Transverse colon (tissue), 4 donors: ENCODE measurements at places on chromosomes 7 and 10. TPM values are rescaled to one million over a fixed set of nuclear protein-coding genes. Genes with fewer than 3 reads are reported as not detected.

DNA sequence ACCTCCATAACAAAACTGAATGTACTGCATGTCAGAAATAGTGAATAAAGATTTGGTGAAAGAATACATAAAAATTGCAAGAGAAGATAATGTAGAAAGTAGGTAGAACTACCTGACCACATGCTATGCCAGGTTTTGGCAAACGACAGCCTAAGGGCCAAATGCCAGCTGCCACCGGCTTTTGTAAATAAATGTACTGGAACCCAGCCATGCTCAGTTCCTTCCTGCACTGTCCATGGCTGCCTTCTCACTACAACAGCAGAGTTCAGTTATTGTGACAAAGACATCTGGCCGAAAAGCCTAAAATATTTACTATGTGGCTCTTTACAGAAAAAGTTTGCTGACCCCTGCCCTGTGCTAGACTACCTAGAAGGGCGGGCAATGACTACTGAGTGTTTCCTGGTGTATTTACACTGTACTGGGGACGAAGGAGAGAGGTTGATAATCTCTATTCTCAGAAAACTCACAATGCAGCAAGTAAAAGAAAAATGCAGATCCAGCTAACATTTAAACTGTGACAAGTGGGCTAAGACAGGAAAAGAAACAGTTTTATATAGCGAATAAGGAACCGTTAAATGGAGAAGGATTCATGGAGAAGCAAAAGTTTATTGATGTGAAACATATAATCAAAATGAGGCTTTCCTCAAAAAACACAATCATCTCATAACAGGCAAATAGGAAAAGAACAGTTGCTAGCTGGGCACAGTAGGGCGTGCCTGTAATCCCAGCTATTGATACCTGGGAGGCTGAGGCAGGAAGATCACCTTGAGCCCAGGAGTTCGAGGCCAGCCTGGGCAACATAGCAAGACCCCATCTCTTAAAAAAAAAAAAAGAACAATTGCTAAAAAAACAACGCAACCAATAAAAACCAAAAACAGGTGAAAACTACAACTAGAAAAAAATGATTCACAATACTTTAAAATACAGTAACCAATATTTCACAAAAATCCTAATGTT is 13.7 kb downstream of the KIN start:
- no peak overlapping the region for H3K27ac ChIP-seq
- DNase-seq, result peak; percentile 52
- peaks cover 27% of the 10 kb centered on the region for H3K36me3 ChIP-seq
- peaks cover 10% of the 10 kb centered on the region for H3K4me1 ChIP-seq
- no peaks in the 10 kb centered on the region for H3K27me3 ChIP-seq

DNA sequence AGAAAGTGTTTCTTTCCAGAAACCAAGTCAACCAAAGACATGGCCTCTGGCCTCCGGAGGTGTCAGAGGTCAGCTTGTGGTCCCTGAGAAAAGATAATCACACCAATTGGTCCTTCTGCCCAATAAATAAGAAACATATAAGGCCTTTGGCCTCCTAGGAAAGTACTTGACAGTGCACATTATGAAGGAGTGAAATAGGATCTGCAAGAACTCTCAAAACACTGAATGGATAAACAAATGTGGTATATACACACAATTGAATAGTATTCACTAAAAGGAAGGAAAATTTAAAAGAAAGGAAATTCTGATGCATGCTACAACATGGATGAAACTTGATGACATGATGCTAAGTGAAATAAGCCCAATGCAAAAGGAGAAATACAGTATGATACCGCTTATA is 35.4 kb upstream of the NRF1 start:
- H3K27me3 ChIP-seq, result no peaks in the 10 kb centered on the region
- no peak overlapping the region for H3K27ac ChIP-seq
- H3K4me3 ChIP-seq, result no peak overlapping the region
- H3K4me1 ChIP-seq, result no peaks in the 10 kb centered on the region
- no peaks in the 10 kb centered on the region for H3K36me3 ChIP-seq
- DNase-seq, result no peak

The RBP3 gene
- total RNA-seq, result not detected

- no peak overlapping the region for H3K27ac ChIP-seq
- no peaks in the 10 kb centered on the region for H3K27me3 ChIP-seq
- no peaks in the 10 kb centered on the region for H3K36me3 ChIP-seq
- H3K4me3 ChIP-seq, result no peak overlapping the region
- no peak for DNase-seq
- H3K4me1 ChIP-seq, result no peaks in the 10 kb centered on the region
Measured at GRCh38 chr7:129213828-129214227, 11.0 kb upstream of the AHCYL2 start.

DNA sequence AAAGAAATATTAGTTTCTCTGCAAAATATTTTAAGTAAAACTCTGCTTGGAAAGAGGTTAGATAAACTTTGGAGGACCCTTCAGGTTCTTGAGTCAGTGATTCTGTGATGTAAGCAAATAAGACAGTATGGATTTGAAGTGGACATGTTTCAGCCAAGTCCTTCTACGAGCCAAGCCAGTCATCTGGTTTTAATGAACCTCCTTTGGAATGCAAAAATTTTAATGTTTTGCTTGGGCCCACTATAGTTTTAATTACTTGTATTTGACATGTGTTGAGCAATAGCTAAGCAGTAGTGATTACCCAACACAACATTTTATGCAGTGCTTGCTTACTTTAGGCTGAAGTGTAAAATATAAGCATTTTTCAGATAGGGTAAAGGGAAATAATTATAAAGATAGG is 296.3 kb upstream of the SEMA3D start:
- no peak overlapping the region for H3K4me3 ChIP-seq
- DNase-seq, result no peak

DNA sequence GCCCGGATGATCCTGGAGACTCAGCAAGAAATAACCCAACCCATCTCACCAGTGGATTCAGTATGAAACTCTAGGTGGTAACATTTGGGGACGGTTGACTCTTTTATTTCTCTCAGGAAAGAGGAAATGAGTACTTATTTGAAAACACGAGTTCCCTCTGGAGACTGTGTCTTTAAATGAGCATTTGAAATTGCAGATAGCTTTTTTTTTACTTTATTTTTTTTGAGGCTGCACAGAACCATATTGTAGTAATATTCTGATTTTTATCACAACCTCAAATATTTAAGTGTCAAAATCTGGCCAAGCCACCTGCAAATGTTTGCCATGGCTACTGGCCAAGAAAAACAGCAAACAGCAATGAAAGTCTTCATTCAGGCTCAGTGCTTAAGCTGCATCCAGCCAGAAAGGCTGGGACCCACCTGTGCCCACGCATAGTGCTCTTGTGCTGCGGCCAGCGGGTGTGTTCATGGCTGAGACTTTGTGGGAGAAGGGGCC is 160.8 kb downstream of the CREB5 start:
- H3K27ac ChIP-seq, result no peak overlapping the region
- H3K27me3 ChIP-seq, result peaks cover 76% of the 10 kb centered on the region
- no peak overlapping the region for H3K4me3 ChIP-seq

The AKR1C4 gene
- total RNA-seq, result not detected
